ENCODE measurements at places on chromosomes 7 and 10.

DNA sequence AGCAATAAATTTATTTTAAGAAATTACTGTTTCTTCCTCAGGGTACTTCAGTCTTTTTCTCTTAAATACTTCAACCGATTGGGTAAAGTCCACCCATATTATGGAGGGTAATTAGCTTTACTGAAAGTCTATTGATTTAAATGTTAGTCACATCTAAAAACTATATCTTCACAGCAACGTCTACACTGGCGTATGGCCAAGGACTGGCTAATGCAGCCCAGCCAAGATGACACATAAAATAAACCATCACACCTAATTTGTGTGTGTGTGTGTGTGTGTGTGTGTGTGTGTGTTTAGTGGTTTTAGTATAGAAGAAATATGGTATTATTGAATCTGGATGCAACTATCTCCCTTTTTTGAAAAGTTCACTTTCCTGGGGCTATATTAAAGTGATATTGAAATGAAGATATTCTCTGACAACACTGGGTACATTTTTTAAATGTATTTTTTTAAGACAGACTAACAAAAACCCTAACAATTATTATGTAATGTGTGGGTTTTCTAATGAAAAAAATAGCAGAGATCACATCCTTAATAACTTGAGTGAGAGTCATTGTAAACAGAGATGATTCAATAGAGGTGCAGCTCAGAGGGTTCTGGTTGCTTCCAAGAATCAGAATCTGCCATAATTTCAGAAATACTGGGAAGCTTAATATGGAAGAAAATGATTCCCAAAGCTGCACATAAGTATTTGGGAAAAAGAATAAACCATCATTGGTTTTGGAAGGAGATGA, 584.2 kb upstream of the MBL2 start:
- DNase-seq: no peak

DNA sequence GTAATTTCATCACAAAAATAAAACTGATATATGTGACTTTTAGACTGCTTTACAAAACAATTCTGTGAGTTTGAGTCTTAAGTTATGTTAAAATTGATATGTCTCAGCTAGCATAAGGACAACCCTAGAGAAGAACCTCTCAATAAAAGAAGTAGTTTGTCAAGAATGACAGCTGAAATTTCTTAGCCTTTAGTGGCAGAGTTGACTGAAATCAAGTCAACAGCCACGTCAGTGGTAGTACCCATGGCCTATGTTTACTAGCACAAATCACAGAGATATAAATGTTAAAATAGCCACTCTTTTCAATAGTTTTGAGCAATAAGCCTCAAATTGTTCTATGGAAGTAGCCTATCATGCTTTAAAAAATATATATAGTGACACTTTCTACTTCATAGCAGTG, 138.9 kb upstream of the FERD3L start:
- DNase-seq: no peak

DNA sequence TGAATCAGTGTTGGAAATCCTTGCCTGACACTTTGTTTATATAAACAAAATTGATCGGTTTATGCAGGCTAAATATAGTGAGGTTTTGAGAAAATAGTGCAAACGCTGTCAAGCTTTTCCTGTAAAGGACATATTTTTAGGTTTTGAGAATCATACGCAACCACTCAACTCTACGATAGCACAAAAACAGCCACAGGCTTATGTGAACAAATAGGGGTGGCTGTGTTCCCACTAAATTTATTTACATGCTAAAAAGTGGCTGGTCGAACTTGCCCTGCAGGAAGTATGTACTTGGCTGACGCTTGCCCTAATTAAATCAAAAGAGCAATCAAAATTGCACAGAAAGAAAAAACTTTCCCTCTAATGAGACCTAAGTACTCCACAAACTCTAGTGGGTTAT, 234.7 kb upstream of the CACNA2D1 start:
- no peak for DNase-seq

DNA sequence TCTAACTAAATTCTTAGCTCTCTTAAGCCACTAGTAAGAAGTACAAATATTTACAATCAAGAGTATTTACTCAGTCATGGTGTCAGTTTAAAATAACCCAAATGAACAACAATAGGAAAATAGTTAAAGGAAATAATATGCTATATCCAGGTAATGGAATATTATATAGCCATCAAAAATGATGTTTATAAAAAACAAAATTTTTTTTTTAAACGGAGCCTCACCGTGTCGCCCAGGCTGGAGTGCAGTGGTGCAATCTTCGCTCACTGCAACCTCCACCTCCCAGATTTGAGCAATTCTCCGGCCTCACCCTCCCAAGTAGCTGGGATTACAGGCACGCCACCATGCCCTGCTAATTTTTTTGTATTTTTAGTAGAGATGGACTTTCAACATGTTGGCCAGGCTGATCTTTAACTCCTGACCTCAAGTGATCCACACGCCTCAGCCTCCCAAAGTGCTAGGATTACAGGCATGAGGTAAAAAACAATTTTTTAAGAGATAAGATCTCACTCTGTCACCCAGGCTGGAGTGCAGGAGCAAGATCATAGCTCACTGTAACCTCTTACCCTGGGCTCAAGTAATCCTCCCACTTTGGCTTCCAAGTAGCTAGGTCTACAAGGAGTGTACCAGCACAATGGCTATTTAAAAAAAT, 132.5 kb downstream of the NOC3L start:
- no peak for DNase-seq
